ENCODE measurements at places on chromosomes 6 and 20.

- DNase-seq = no peak
Observed at GRCh38 chr20:49431329-49431728, 51.1 kb downstream of the KCNB1 start.

GRCh38 chr20:19170148-19170547, 42.3 kb upstream of the SLC24A3 start:
- no peak for DNase-seq

DNA sequence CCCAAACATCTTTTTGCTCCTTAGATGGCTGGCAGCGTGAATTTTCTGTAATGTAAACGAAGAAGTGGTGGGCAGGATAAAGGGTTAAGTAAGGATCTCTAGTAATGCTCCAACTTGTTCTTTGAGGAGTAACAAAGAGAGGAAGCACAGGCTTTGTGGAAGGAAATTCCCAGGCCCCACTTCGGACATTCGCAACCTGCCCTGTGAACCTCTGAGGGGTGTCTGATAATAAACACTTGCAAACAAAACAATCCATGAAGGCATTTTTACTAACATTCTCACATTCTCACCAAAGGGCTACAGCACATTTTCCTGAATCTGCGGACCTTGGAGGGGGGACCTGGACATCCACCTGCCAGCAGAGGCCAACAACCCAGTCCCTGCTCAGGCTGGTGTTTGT, 25.8 kb upstream of the ADGRF5 start:
- DNase-seq = no peak

- DNase-seq = no peak
Observed at GRCh38 chr6:45174045-45174444, 154.1 kb upstream of the RUNX2 start.

- no peak for DNase-seq
Observed at GRCh38 chr20:25077610-25078169, 4.3 kb downstream of the VSX1 start.

- DNase-seq = no peak
Observed at GRCh38 chr20:14383335-14383734, 45.9 kb upstream of the FLRT3 start.
